Fibroblast of skin of back (primary cell): ENCODE measurements at places on chromosomes 7 and 10.

- no peak for DNase-seq
Measured at GRCh38 chr7:151334628-151335027, 7.0 kb upstream of the NUB1 start.

DNA sequence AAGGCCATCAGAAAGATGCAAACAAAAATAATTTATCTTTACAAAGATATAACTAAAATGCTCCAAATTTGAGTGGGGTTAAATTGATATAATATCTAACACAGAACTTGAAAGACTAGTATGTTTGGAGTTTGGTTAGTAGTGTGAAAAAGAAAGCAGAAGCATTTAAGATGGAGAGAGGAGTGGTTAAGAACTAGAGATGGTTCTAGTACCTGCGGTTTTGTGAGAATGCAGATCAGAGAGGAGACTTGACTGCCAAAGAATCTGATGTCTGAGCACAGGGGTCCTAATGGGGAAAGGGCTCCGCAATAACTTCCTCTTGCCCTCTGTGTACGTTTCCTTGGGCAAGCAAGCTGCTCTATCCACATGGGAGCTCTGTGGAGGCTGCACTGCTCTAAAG, 506.8 kb upstream of the COBL start:
- no peak for DNase-seq

DNA sequence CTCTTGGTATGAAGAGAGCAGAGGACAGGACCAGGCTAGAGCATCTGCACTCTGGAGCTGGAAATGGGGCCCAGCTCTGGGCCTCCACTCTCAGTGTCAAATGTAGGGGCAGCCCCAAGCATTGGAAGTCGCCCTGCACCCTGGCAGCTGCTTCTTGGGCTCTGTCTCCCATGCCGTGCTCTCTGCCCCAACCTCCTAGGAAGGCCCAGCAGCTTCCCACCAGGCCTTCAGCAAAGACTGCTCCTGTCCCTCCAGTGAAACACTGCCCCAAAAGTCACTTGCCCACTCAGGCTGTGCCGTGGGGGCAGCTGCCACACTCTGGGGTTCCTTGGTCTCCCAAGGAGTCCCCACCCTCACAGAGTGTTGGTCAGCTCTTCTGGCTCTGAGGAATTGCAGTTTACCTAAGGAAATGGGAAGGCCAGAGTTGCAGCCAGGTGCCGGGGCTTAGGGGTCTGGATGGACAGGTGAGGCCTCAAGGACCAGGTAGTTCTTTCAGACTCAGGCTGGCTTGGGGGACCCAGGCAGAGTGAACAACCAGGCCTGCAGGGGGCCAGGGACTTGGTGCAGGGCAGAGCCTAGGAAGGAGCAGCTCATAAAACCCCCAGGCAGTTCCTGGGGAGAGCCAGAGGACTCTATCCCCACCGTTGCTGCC, 9.4 kb upstream of the OPN4 start:
- DNase-seq = no peak

DNA sequence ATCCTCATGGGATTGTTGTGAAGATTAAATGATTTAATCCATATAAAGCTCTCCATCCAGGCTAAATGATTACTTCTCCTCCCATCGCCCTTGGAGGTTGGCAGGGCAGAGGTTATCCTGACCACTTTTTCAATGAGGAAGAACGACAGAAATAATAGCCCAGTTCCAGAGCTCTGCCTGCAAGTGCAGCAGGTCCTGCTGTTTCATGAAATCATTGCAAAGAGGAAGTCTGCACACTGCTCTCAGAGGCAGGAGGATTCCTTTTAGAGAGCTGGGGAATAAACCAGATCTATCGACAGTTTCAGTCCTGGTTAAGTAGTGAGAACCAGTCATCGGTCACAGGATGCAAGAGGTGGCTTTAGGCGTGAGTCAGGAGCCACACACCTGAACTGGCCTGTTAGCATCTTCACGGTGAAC, 25.0 kb upstream of the CDH23 start:
- DNase-seq = no peak

- DNase-seq = no peak
Measured at GRCh38 chr10:92207061-92207460, 83.8 kb downstream of the CPEB3 start.

- no peak for DNase-seq
Measured at GRCh38 chr7:35379481-35379880, 125.6 kb upstream of the TBX20 start.

DNA sequence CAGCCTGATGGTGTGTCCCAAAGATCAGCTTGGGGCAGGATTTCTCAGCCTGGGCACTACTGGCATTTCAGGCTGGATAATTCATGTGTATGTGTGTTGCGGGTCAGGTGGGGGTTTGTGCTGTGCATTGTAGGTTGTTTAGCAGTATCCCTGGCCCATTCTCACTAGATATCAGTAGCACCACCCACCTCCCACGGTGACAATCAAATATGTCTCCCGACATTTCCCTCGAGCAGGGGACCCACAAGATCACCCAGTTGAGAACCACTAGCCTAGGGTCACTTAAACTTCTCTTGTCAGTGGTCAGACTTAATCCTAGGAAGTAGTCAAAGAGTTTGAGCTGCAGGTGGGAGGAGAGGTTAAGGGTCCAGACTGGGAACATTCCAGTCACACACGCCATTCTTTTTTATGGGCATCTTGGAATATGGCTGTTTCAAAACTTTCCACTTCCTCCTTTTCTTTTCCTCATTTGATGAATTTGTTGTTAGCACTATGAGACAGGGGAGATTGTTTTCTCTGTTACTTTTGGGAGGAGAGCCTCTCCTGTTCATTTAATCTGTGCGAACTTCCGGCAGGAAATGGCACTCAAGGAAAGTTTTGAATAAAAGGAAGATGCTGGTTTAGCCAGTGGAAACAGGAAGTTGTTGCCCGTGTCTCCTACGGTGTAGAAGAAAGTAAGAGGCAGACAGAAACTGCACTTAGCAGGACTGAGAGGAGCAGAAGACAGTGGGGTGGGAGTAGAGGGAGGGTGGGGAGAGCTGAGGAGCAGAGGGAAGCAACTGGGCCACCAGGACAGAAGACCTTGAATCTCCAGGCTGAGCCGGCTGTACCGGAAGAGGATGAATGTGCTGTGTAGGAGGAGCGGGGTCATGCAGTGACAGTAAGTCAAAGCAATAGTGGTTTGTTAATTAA, 17.6 kb upstream of the EXOC6 start:
- DNase-seq = no peak

- DNase-seq = peak; percentile 81
Measured at GRCh38 chr10:20622531-20623211, 274.4 kb downstream of the NEBL start.

GRCh38 chr7:147519062-147519461, 1071.5 kb upstream of the C7orf33 start:
- DNase-seq = peak; percentile 67

- DNase-seq = no peak
Measured at GRCh38 chr10:132848291-132848701, 62.3 kb upstream of the NKX6-2 start.

- DNase-seq = no peak
Measured at GRCh38 chr7:74388880-74389415, 64.8 kb upstream of the GTF2IRD1 start.
